Activated naive CD8-positive, alpha-beta T cell treated with anti-CD3 and anti-CD28 coated beads, Interleukin-2, amount 10 ng/mL, durations not matched to agents 7 days and 5 days (primary cell): ENCODE measurements at places on chromosomes 2 and 18. TPM values are rescaled to one million over a fixed set of nuclear protein-coding genes. Genes with fewer than 3 reads are reported as not detected.

DNA sequence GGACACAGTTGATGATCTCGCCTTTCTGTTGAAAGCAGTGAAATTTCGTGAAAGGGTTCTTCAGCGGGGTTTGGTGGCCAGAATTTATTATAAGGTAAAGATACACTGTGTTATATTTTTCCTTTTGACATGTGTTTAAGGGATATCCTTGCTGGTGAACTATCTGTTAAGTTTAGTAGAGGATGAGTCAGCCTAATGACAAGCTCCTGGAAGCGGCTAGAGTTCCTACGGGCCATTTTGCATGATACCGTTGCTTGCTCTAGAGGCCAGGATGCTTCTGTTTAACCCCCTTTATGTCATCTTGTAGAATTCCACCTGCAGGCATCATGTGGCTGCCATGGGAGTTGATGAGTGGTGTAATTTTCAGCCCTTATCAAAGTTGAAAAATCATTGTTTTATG, 124.8 kb upstream of the BCL2L11 start:
- H3K36me3 ChIP-seq, result no peaks in the 10 kb centered on the region
- peaks cover 10% of the 10 kb centered on the region for H3K27me3 ChIP-seq
- DNase-seq, result no peak
- H3K4me1 ChIP-seq, result peaks cover 24% of the 10 kb centered on the region

DNA sequence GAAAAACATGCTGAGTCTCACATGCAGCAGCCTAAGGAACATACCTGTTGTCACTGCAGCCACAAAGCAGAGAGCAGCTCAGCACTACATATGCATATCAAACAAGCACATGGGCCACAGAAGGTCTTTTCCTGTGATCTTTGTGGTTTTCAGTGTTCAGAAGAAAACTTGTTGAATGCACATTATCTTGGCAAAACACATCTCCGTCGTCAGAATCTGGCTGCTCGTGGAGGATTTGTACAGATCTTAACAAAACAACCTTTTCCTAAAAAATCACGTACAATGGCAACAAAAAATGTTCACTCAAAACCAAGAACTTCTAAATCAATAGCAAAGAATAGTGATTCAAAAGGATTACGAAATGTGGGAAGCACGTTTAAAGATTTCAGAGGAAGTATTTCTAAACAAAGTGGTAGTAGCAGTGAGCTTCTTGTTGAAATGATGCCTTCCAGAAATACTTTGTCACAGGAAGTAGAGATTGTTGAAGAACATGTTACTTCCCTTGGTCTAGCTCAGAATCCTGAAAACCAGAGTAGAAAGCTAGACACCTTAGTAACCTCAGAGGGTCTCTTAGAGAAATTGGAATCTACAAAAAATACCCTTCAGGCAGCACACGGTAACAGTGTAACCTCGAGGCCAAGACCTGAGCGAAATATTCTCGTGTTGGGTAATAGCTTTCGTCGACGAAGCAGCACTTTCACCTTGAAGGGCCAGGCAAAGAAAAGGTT, 34.1 kb downstream of the ZNF407 start:
- H3K4me1 ChIP-seq, result peaks cover 23% of the 10 kb centered on the region
- H3K4me3 ChIP-seq, result peak overlapping the region; percentile 81
- peaks cover 16% of the 10 kb centered on the region for H3K36me3 ChIP-seq
- peak overlapping the region; percentile 95 for H3K27ac ChIP-seq
- H3K27me3 ChIP-seq, result no peaks in the 10 kb centered on the region
- no peak for DNase-seq

DNA sequence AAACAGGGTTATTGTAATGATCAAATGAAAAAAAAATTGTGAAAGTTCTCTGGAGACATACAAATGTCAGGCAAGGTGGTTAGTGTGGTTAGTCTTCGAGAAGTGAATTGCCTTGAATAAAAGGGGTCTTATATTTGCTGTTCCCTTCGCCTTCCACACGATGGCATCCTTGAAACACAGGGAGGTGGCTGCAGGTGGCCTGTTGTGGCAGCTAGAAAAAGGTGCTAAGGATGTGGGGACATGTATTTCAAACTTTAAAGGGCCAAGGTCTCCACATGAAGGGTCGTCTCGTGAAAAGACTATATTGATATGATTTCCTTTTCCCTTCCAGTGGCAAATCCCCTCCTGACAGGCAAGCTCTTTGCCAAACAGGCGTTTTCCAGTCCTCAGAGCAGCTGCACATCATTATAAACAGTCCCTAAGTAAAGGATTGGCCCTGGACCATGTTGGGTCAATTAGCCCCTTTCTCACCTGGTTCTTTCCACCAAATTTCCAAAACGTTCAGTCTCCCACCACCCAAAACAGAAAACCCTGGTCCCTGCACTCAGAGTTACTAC, 68.5 kb downstream of the COPS8 start:
- no peaks in the 10 kb centered on the region for H3K27me3 ChIP-seq
- no peak overlapping the region for H3K4me3 ChIP-seq
- H3K4me1 ChIP-seq, result peaks cover 15% of the 10 kb centered on the region
- H3K27ac ChIP-seq, result no peak overlapping the region
- DNase-seq, result peak; percentile 66

- H3K4me3 ChIP-seq, result no peak overlapping the region
- H3K27me3 ChIP-seq, result peaks cover 11% of the 10 kb centered on the region
- peaks cover 17% of the 10 kb centered on the region for H3K4me1 ChIP-seq
- H3K36me3 ChIP-seq, result peaks cover 2% of the 10 kb centered on the region
Observed at GRCh38 chr2:64837116-64837731, 152.0 kb upstream of the SLC1A4 start.

DNA sequence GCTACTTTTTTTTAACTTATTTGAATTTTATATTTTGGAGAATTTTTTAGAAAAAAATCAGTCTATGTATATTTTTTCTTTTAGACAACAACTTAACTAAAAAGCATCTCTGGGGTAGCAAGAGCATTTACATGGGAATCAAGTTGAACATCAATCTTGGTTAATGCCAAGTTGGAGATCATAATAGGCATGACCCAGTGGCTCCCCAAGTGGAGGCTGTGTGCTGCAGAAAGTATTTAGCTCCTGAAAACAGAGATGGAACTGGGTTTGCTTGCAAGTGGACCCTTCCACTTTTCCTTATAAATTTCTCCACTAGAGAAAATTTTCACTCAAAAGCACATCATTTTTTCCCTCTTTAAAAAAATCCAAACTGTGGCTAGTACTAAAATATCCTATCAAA, 23.9 kb upstream of the CAVIN2 start:
- peaks cover 2% of the 10 kb centered on the region for H3K27me3 ChIP-seq
- H3K27ac ChIP-seq, result no peak overlapping the region
- H3K4me3 ChIP-seq, result no peak overlapping the region
- DNase-seq, result no peak
- H3K4me1 ChIP-seq, result no peaks in the 10 kb centered on the region

DNA sequence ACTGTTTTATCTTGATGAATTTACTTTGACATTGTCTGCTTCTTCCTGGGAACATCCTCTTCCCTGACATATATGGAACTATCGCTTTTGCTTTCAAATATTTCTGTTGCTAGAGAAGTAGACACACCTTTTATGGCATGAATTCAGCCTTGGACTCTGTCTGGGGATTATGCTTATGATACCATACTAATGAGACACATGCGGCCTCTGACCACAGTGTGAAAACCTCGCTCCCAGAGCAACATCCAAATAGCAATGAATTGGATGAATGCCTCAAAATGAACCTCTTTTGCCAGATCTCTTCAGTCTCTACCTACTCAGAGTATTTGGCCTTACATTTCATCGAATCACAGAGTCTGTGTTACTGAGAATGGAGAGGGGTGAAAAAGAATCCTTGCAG, 70.9 kb downstream of the PIEZO2 start:
- DNase-seq, result no peak
- H3K4me3 ChIP-seq, result no peak overlapping the region
- H3K4me1 ChIP-seq, result no peaks in the 10 kb centered on the region
- H3K36me3 ChIP-seq, result no peaks in the 10 kb centered on the region
- H3K27ac ChIP-seq, result no peak overlapping the region
- H3K27me3 ChIP-seq, result no peaks in the 10 kb centered on the region

GRCh38 chr2:9897331-9897737, 54.1 kb downstream of the TAF1B start:
- H3K4me3 ChIP-seq, result no peak overlapping the region
- no peaks in the 10 kb centered on the region for H3K27me3 ChIP-seq
- H3K27ac ChIP-seq, result no peak overlapping the region
- peaks cover 13% of the 10 kb centered on the region for H3K4me1 ChIP-seq
- no peak for DNase-seq
- peaks cover 8% of the 10 kb centered on the region for H3K36me3 ChIP-seq

DNA sequence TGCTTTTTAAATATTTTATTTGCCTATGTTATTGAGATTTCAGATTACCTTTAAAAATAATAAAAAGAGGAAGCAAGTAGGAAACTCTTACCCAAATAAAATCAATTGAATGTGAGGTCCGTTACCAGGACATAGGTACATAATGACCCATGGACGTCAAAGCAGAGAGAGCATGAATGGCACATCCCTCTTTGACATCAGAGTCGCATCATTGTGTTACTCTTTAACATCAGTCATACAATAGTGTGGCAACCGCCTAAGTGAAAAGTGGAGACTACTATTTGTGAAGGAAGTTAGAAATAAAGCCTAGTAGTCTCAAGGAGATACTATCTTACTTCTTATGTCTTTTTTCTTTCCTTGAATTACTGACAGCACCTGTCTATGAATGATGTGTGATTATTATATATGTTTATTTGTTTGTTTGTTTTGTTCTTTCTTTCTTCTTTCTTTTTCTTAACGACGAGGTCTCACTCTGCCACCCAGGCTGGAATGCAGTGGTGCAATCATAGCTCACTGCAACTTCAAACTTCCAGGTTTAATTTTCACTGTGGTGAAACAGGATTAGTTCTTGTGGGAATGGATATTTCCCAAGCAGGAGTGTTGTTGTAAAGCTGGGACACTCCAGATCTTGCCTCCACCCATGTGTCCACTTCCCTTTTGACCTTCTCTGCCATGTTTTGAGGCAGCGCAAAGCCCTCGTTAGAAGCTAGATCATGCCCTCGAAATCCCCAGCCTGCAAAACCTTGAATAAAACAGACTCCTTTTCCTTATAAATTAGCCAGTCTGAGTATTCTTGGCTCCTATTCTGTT, 407.2 kb upstream of the NETO1 start:
- H3K27ac ChIP-seq, result no peak overlapping the region
- DNase-seq, result no peak
- H3K4me3 ChIP-seq, result no peak overlapping the region
- H3K27me3 ChIP-seq, result no peaks in the 10 kb centered on the region
- H3K4me1 ChIP-seq, result no peaks in the 10 kb centered on the region

DNA sequence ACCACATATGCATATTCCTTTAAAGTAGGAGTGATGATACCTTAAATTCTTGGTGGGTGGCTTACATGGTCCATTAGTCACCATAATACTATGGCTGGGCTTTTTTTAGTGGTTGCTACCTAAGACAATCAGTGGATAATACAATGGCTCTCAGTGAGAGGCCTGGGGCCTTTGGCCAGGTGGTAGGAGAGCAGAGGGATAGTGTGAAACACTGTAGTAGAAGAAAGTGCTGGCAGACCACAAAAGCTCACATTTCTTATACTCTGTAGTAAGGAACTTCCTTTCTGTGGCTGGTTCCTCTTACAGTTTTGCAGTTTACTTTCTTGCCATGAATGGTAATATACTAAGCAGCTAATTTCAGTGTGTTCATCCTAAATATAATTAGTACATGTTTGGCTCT, 583.5 kb downstream of the XIRP2 start:
- no peak for DNase-seq
- H3K27me3 ChIP-seq, result no peaks in the 10 kb centered on the region
- H3K4me3 ChIP-seq, result no peak overlapping the region
- no peaks in the 10 kb centered on the region for H3K4me1 ChIP-seq
- no peaks in the 10 kb centered on the region for H3K36me3 ChIP-seq

- H3K4me3 ChIP-seq, result no peak overlapping the region
- peaks cover 74% of the 10 kb centered on the region for H3K27me3 ChIP-seq
- H3K36me3 ChIP-seq, result peaks cover 5% of the 10 kb centered on the region
- DNase-seq, result peak; percentile 37
- no peak overlapping the region for H3K27ac ChIP-seq
Observed at GRCh38 chr2:17538844-17539554, 1.5 kb upstream of the VSNL1 start.

DNA sequence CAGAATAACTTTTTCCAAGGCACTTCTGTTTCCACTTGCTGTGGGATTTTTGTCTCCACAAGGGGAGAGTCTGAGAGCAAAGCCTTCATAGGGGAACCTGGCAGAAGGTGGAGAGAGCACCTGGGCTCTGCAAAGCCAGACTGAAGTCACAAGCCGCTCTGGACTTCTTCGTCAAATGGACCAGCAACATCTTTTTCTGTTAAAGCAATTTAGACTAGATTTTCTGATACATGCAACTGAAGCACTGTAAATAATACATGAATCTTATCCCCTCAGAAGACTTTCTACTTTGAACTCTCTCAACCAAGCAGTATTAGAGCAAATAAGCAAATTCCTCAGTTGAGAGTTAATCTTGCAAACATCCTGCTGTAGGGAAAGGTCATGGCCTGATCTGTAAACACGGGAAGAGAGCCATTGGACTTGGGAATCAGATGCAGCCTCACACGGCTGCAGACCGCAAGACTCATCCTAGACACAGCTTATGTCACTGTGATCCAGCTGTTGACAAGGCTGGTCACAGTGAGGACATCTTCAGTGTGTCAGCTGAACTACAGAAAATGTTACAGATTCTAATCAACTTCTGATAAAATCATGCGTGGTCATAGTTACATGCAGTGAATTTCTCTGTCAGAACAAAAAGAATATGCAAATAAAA, 3.2 kb downstream of the SH3YL1 start:
- no peaks in the 10 kb centered on the region for H3K27me3 ChIP-seq
- H3K4me1 ChIP-seq, result peaks cover 9% of the 10 kb centered on the region
- H3K4me3 ChIP-seq, result no peak overlapping the region
- H3K27ac ChIP-seq, result no peak overlapping the region
- DNase-seq, result no peak

GRCh38 chr2:239354132-239354790, 46.6 kb downstream of the HDAC4 start:
- H3K4me1 ChIP-seq, result peaks cover 5% of the 10 kb centered on the region
- DNase-seq, result no peak
- H3K27me3 ChIP-seq, result no peaks in the 10 kb centered on the region
- peaks cover 48% of the 10 kb centered on the region for H3K36me3 ChIP-seq

DNA sequence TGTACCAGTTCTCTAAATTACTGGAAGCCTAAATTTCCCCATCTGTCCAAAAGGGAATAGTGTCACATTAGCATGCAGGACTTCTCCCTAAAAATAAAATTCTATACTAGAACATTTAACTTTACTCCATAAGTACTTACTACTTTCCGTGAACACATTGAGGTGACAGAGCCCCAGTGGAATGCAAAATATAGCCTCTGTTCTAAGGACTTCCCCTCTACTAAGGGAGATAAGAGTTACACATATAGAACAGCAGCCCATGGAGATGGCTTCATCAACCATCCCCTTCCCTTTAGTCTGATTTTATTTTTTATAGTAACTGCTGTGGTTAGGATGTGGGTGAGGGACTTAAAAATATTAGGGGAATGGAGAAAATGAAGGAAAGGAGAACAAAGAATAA, 68.9 kb upstream of the STPG4 start:
- H3K4me3 ChIP-seq, result no peak overlapping the region
- H3K36me3 ChIP-seq, result no peaks in the 10 kb centered on the region
- peaks cover 4% of the 10 kb centered on the region for H3K4me1 ChIP-seq
- DNase-seq, result no peak
- H3K27ac ChIP-seq, result no peak overlapping the region
- H3K27me3 ChIP-seq, result peaks cover 8% of the 10 kb centered on the region

GRCh38 chr2:60159519-60159918, 393.9 kb downstream of the BCL11A start:
- no peak overlapping the region for H3K4me3 ChIP-seq
- H3K36me3 ChIP-seq, result no peaks in the 10 kb centered on the region
- H3K27me3 ChIP-seq, result peaks cover 8% of the 10 kb centered on the region
- H3K27ac ChIP-seq, result no peak overlapping the region

The RIT2 gene
- total RNA-seq, result not detected

The SEMA4F gene
- 9.6 TPM for total RNA-seq

The IFT172 gene
- total RNA-seq, result 17.9 TPM

The MYO7B gene
- 5.2 TPM for total RNA-seq

The TWIST2 gene
- total RNA-seq, result not detected

The STK17B gene
- total RNA-seq, result 476 TPM

The CFAP210 gene
- total RNA-seq, result not detected

The MAPRE2 gene
- total RNA-seq, result 61.5 TPM

The FAHD2A gene
- 34.8 TPM for total RNA-seq

The ZSWIM2 gene
- not detected for total RNA-seq
